Ureter (tissue), 1 donor: ENCODE measurements at places on chromosomes 4 and X.

- no peak for DNase-seq
Observed at GRCh38 chr4:105978684-105979296, 83.5 kb downstream of the NPNT start.

DNA sequence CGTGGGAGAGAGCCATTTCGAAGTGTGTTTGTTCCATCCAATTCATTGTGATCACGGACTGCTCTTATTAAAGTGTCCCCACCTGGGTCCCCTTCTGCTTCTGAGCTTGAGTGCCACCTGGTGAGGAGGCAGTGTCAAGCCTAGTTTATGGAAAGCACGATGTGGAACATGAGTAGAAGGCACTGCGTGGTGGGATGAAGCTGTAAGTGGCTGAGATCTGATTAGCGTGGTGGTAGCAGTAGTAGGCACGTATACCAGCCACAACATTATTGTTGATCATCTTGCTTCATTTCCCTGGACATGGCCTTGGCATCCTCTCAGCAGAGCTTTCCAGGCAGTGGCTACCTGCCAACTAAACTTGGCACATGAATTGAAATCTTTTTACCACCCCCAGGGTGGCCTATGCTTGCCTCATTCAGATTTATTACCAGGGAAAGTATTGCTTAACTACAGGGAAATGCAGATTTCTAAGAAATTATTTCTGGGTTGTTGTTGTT is 46.4 kb downstream of the GPAT3 start:
- DNase-seq = peak; percentile 49

- no peak for DNase-seq
Observed at GRCh38 chr4:159240687-159241086, 137.8 kb downstream of the RAPGEF2 start.

- no peak for DNase-seq
Observed at GRCh38 chrX:43436517-43436916, 219.6 kb upstream of the MAOA start.

DNA sequence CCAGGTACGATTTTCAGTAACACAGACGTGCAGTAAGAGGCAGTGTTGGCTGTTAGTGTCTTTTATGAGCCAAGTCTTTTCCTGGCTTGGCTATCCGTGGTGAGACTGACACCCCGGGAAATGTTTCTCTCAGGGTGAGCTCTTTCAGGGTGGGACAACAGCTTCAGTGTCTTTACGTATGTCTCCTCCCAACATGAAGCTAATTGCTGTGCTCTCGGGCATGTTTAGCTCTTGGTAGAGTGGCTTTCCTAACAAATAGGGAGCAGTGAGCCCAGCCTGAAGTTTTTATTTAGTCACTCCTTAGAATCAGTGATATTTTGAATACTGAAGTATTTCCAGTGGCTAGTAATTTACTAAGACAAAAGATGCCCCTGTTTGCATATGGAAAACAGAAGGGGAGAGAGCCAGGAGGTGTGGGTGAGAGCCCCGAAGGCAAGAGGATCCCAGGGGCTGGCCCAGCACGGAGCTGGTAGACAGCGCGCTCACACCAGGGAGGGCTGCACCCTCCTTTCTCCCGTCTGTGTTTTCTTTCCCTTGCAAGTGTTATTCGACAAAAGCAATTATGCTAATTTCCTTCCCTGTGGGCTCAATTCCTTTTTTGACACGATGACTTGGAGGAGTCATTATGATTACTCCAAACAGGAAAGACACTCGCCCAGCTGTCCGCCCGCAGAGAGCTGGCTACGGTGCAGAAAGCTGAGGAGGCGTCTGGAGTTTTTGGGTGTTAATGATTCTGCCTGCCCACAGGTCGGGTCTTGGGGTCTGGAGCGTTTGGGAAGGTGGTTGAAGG is 47.7 kb downstream of the PDGFRA start:
- no peak for DNase-seq

DNA sequence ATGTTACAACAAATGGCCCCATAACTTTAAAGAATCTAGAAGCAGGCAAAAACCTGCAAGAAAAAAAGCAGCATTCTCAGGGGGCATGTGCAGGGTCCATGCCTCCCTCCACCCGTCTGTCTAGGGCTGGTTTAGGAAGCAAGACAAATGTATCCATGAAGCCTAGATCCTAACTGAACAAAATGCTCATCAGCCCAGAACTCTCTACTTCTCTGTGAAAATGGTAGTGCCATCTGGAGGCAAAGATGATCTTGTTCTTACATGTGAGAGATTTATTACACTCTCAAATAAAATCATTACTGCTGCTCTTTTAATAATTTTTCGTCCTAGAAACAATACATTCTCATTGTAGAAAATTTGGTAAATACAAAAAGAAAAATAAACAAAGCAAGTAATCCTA is 26.7 kb downstream of the NR3C2 start:
- no peak for DNase-seq

DNA sequence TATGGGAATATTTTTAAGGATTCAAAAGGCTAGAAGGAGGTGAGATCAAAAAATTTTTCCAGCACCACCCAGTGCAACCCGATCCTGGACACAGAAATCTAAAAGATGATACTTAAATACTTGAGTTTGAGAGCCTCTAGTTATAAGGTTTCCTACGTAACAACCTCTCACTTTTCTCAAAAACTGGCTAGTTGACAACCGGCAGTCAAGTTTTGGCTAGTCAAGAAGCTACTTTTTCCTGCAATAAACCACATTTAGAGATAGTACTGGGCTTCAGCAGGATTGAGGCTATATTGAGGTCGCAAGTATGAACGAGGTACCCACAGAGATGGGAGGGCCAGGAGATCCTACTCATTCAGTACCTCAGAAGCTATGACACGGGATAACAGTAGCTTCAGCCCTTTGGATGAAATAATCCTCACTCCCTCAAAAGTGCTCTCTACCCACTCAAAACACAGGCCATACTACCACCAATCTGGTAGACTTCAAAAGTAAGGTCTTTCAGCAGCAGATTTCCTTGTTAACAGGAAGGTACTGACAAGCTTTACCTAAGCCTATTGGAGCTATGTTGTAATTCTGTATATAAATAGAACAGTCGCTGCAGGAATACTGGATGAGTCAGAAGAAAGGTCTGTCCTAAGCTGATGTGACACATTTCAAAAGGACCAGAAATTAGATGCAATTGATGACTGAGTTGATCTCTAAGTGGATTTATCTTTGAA is 1.5 kb upstream of the TSPAN5 start:
- no peak for DNase-seq

DNA sequence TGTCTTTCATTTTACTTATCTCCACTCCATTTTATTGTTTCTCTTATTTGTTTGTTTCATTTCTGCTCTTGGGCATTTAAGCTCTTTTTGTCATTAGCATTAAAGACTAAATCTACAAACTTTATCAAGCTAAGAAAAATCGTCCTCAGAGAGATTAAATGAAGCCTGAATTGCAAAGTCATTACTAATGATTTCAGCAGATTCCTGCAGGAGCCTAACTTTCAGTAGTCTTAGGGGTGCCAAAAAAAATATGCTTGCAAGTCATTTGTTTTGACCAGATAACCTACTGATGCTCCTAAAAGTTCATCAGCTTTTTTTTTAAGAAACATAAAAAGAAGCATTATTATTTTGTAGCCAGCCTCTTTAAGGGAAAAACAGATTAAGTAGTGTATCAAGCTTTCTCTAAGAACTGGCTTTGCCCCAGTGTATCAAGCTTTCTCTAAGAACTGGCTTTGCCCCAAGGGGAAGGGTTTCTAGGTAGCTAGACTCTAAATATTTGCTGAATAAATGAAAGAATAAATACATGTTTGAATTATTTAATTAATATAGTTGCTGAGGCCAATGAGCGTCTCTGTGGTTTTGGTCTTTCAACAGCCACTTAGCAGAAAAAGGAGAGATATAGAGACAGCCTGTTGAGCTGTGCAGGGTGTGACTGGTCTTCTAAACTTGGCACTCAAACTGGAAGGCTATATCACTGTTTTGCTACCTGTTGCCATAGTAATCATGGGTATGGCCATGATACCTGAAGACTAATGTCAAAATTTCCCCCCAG is 174.2 kb downstream of the BTC start:
- DNase-seq = no peak

DNA sequence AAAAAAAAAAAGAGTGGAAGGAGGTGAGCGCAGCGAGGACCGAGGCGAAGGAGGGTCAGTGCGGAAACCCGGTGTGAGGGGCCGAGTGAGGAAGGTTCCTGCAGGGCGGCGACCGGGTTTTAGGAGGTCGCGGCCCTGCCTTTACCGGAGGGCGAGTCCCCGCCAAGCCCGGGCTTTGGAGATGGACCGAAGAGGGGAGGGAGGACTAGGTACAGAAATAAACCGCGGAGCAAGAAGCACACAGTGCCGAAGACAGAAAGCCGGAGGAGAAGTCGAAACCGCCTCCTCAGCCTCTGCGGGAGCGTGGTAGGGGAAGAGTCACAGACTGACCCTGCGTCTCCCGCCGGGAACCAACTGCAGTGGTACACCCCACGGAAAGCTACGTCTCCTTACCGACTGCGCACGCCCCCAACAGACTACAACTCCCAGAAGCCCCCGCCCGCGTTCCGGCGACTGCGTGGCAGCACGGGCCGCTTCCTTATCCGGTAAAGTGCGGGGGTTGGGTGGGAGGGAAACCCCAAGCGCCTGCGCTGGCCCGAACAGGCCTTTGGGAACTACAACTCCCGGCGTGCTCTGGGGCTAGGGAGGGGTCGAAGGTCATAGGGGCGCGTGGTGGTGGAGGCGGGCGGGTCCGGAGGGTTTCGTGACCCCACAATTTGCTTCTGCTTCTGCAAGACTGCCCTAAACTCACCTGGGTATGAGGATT is at the start of gene NFXL1:
TSS of gene NFXL1 (minus strand) at position 364 of the 706 bp plus-strand sequence. CDS start 380 bp downstream, outside the sequence.
- DNase-seq = peak; percentile 98

DNA sequence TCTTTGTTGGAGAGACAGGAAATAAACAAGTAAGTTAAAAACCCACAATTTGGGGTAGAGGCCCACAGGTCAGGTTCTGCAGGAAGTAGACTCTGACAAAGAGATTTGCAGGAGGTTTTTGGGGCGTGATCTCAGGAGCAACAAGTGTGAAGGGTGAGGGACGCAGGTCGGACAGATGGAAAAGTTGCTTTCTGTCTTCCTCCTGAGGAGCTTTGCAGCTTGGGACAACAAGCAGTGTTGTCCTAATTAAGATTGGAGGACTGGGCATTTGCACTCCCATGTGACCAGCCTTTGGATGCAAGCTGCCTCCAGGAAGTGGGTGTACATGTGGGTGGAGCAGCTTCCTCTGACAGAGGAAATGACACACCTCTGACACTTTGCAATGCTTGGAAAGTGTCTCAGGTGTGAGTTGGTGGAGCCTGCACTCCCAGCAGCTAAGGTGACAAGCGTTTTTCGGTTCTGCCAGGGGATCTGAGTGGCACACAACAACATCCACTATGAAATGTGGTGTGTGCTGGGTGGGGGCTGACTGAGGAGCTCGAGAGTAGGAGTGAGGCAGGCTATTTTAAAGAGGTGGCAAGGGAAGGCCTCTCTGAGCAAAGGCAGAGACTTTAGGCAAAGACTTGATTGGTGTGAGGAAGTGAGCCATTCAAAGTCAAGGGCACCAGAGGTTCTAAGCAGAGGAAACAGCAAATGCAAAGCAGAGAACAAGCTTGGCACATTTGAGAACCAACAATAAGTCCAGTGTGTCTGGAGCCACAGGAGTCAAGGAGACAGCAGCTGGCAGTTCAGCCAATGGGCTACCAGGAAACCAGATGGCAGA is 339.8 kb upstream of the GATB start:
- DNase-seq = no peak

DNA sequence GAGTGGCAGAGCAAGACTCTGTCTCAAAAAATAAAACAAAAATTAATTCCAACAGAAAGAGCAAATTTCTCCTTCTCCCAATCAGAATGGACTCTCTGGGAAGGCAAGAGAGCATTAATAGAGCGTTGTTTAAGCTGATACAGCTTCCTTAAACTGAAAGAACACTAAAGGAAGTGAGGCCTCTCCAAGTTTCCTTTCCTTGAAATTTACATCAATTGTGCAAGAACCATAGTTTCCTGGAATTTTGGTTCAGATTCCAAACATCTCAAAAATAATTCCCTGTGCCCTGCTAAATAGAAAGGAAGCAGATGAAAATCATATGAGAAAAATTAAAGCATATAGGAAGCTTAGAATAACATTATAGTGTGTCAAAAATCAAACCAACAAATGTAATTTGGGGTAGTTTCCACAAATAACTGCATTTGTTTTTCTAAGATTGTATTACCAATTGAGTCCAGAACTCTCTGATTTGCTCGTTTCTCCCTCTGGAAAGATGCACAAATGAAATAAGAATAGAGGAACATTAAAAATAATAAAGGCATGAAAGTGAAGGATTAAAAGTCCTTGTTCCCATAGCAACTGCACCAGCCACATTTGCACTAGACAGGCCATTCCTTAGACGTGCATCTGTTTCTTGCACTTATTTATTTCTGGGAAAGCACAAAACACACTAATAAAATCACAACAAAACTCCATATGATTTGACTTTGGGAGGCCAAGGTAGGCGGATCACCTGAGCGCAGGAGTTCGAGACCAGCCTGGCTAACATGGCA is 3.7 kb upstream of the FAM241A start:
- DNase-seq = no peak

- DNase-seq = no peak
Observed at GRCh38 chrX:132216283-132216682, 3.0 kb downstream of the RAP2C start.
